ENCODE measurements at places on chromosomes 6 and 20.

DNA sequence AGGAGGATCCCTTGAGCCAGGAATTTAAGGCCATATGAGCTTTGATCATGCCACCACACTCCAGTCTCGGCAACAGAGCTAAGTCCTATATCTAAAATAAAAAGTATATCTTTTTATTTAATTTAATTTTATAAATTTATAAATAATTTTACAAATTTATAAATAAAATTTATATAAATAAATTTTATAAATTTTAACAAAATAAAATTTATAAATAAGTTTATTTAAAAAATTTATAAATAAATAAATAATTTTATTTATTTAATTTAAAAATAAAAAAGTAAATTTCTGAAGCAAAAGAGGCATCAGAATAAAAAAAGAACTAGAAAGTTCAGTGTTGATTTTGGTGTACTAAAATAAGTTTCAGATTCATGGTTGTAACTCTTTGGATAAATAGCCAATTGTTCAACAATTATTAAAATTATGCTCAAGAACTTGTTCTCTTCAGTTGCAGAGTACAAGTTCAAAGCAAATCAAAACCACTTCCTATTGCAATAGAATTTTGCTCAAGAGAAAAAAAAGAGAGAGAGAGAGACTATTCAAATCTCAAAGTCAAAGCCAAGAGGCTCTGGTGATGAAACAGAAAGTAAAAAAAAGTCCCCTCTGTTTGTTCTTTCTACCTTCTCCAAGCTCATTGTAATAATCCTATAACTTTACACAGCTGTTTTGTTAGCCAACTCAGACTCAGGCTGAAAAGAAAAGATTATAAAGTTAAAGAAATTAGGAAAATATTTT, 547.5 kb upstream of the ADGRB3 start:
- no peak for DNase-seq

GRCh38 chr6:39215640-39216158, 13.6 kb downstream of the KCNK5 start:
- no peak for DNase-seq

DNA sequence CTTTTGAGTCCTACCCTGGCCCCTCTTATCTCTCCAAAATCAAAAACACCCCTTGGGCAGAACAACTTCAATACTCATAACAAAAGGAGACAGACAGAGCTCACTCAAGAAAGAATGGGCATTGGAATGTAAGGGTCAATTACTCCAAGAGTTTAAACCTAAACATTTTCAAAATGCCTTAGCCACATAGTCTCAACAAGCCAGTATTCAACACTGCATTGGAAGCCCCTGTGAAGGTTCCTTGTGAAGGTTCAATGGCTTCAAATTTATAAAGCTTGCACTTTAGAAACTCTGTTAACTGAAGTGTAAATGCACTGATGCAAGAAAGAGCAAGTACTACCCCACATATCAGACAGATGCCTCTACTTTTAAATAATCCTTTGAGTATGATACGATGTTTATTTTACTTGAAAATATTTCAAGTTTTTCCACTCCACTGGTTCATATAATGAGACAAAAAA, 139.1 kb upstream of the LAMP5 start:
- no peak for DNase-seq

DNA sequence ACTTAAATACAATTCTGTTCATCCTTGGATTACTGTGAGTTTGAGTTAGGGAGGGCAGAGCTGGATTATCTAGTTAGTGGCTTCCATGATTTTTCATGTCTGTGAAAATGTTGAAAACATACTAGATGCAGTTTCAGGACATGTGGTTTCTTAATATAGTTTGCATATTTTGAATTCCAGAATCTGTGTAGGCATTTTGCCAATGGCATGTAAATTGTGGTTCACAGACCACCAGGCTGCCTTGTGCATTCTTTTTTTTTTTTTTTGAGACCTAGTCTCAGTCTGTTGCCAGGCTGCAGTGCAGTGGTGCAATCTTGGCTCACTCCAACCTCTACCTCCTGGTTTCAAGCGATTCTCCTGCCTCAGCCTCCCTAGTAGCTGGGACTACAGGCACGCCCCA, 42.8 kb downstream of the CDC5L start:
- no peak for DNase-seq

DNA sequence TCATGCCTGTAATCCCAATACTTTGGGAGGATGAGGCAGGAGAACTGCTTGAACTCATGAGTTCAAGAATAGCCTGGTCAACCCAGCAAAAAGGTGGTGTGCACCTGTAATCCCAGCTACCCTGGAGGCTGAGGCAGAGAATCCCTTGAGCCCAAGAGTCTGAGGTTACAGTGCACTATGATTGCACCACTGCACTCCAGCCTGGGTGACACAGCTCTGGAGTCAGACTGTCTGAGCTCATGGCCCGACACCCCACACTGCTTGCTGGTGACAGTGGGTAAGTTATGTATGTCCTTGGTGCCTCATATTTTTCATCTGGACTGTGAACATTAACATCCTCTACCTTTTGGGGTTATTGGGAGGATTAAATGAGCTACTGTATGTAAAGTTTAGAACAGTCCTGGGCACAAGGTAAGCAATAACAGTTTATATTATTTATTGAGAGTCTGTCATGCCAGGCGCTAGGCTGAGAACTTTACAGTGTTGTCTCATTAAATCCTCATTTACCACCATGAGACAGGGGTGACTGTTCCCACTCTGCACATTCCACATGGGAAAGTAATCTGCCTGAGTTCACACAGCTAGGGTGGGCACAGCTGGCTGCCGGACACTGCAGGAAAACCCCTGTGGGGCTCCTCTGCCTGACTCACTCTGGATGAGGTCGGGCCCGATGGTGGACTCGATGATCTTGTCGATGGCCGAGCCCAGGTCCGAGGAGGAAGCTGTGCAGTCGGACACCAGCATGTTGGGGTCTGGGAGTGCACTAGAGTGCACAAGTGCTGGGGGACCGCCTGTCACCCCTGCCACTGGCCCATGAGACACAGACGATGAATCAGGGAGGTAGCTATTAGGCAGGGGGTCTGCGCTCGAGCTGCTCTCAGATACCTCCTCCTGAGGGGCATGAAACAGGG, 2.9 kb downstream of the ZNF335 start:
- DNase-seq = no peak

DNA sequence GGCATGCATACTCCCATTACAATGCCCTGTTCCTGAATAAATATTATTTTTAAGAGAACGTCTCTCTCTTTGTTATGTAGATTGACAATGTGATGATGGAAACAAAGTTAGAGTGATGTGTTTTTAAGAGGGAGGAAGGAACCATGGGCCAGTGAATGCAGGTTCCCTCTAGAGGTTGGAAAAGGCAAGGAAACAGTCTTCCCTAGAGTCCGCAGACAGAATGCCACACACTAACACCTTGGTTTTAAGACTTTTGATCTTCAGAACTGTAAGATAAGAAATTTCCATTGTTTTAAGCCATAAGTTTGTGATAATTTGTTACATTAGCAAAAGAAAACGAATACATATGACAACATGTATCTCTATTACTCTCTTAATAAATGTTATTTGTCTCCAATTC, 4.7 kb upstream of the CENPW start:
- no peak for DNase-seq

GRCh38 chr6:164108869-164109769, 694.6 kb downstream of the QKI start:
- no peak for DNase-seq

DNA sequence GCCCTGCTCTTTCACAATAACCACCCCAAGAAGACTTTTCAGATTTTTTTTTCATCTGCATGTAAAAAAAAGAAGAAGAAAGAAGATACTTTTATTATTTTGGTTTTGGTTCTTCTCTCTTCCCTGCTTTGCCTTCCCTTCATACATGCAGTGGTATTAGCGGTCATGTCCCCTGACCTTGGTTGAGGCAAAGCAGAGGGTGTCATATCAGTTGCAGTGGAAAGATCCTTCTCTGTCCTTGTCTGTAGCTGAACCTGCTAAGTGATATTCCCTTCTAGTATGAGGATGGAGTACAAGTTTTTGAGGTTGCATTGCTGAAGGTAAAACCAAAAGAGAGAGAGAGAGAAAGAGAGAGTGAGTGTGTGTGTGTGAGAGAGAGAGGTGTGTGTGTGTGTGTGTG, 345.7 kb downstream of the UTRN start:
- no peak for DNase-seq

DNA sequence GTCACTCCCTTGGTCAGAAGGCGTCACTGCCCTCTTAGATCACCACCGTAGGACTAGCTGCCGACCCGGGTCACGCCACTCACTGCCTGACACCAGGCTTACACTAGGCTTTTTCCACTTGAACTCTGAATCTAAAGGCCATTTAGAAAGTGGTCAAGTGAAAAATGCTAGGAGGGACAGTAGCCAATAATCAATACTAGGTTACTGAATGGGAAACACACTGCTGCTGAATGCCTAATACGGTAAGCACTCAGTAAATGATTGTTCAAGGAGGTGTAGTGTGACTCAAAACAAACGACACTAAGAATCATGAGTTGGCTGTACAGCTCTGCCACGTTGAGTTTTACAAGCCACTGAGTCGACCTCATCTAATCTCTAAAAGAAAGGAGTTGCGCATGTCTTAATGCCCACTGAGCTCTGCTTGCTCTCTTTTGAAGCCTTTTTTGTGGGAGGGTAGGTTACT, 760 bp upstream of the IBTK start:
- DNase-seq = peak; percentile 13

GRCh38 chr6:71224011-71224410, 64.6 kb upstream of the OGFRL1 start:
- DNase-seq = no peak

DNA sequence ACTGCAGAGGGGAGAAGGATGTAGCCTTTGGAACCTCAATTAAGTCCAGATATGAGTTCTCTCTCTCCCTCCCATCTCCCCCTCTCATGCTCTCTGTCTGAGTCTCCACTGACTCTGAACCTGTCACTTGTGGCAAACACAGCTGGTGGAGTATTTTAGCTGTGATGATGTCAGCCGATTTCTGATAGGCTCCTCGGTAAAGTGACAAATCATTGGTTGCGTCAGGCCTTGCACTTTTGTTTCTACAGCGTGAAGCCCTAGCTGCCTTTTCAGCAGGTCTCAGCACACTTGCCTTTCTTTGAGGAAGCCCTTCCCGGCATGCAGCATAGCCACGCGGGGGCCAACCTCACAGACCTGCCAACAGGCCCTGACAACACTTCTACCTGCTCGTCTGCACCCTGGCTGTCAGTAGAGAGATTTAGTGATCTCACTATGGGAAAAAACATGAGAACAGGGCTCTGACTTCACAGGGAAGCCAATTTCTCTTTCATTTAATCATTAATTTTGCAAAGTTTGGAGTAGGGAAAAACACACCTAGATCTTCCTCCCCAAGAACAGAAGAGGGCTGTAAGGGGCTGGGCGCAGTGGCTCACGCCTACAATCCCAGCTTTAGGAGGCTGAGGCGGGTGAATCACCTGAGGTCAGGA, 84.4 kb downstream of the GMPR start:
- DNase-seq = peak; percentile 72

- DNase-seq = no peak
These were observed 145.7 kb downstream of the CFAP61 start for GRCh38 chr20:20198011-20198410.

- no peak for DNase-seq
These were observed 52.2 kb upstream of the TTPAL start for GRCh38 chr20:44423480-44423879.

GRCh38 chr20:5968462-5968861, 18.0 kb downstream of the MCM8 start:
- no peak for DNase-seq

- no peak for DNase-seq
These were observed 36.1 kb upstream of the THBS2 start for GRCh38 chr6:169289619-169290339.

DNA sequence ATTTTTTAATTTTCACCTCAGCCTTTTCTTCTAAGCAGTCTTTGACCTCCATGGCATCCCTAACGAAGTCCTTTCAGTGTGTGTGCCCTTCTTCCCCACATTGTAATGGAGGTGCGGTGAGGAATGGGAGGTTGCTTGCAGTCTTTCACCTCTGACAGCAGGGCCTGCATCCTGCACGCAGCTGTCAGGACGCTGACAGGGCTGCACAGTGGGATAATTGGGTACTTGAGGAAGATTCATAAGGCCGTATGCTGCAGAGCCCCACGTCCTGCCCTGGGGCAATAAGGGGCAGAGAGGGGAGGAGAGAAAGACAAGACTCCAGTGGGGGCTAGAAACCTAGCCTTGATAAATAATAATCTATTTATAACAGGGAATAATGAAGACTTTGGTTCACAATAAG, 184.7 kb downstream of the SAMD5 start:
- no peak for DNase-seq

- no peak for DNase-seq
These were observed 146.0 kb upstream of the PHACTR1 start for GRCh38 chr6:12570461-12571030.

- no peak for DNase-seq
These were observed at the start of gene L3MBTL1 for GRCh38 chr20:43507150-43508080. Gene L3MBTL1 (plus strand): TSS chr20:43507697. CDS start chr20:43513504, 5,807 bp downstream.

DNA sequence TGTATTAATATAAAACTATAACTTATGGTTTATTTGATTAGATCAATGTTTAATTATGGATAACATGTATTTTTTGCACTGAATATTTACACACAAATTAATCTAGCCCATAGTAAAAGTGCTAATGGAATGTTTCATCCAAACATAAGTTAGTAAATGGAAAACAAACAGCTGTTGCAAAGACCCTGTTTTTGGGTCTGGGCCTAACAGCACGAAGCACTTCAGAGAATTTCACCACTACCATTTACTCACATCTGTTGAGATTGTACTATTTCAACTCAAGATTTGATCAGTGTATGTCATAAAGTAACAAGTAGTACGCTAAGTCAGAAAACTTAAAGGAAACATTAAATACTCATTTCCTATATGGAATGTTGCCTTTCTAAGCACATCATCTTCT, 359.6 kb downstream of the LAMA2 start:
- DNase-seq = no peak

GRCh38 chr6:43933148-43933885, 163.3 kb downstream of the VEGFA start:
- no peak for DNase-seq

GRCh38 chr6:16060039-16060438, 68.8 kb upstream of the MYLIP start:
- DNase-seq = no peak

DNA sequence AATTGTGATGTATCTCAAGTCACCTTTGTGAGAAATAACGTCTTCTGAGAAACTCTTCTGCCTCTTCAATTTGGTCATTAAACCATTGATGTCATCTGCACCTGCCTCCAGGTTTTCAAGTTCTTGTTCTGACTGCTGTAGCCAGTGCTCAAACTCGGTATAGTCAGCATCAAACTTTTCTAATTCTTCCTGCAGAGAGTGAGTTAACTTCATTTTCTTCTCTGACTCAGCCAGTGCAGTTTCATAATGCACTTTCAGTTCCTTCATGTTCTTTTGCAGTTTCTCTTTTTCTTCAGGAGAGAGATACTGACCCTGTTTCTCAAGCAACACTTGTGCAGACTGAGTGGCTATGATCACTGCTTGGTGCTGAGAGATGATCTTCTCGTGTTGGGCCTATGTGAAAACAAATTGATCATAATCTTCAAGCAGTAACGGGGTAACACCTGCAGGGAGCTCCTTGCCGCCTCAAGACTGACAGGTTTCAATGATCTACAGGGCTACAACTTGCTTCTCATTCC, 48.8 kb downstream of the DST start:
- DNase-seq = peak; percentile 26
